Activated CD4-positive, CD25-positive, alpha-beta regulatory T cell treated with anti-CD3 and anti-CD28 coated beads, Interleukin-2, amount 50 U/mL, for 24 hours (primary cell): ENCODE measurements at places on chromosomes 3 and 15.

- no peak for ATAC-seq
Observed at GRCh38 chr15:40427188-40427587, 13.6 kb upstream of the BAHD1 start.

GRCh38 chr3:87792534-87793336 lies 266.1 kb downstream of the CGGBP1 start:
- no peak for ATAC-seq

- no peak for ATAC-seq
Observed at GRCh38 chr15:51071578-51071977, 23.1 kb downstream of the TNFAIP8L3 start.

DNA sequence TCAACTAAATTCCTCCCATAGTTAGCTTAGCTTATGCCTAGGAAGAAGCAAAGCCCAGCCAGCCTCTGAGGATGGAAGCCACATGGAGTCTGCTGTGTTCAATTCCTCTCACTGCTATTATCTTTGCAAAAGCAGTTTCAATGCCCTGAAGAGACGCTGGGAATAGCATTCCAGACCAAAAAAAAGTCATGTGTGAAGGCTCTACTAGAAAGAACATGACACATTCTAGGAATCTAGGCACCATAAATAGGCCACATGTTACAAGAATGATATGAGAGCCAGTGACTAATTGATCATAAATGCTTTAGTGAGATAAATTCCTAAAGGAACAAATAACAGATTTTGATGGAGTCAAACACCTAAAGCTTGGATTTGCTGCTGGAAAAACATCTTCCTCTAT lies 800.8 kb downstream of the TUSC7 start:
- no peak for ATAC-seq

DNA sequence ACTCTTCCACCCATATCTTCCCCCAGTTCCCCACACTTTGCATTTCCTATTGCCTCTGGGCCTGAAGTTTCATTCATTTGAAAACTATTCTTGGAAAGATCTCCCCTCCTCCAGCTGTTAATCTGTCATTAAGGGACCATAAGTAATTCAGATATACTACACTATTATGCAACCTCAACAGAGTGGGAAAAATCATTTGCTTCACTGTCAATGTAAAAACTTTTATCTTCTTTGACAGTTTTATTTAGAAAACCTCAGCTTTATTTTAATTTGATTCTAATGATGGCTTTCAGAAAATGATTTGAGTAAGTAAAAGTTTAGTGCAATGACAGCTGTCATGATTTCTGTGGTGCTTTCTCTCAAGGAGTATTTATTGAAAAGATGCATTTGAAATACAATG lies 435.3 kb upstream of the KCNMB2 start:
- no peak for ATAC-seq

DNA sequence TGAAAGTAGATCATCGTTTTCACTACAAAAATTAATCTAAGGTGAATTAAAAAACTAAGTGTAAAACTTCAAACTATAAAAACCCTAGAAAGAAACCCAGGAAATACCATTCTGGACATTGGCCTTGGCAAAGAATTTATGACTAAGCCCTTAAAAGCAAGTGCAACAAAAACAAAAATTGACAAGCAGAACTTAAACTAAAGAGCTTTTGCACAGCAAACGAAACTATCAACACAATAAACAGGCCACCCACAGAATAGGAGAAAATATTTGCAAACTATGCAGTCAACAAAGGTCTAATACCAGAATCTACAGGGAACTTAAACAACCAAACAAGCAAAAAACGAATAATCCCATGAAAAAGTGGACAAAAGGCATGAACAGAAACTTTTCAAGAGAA lies 302.0 kb downstream of the CHST2 start:
- ATAC-seq = no peak

GRCh38 chr3:72990701-72991395 lies 5.8 kb upstream of the PPP4R2 start:
- ATAC-seq = peak; percentile 30

DNA sequence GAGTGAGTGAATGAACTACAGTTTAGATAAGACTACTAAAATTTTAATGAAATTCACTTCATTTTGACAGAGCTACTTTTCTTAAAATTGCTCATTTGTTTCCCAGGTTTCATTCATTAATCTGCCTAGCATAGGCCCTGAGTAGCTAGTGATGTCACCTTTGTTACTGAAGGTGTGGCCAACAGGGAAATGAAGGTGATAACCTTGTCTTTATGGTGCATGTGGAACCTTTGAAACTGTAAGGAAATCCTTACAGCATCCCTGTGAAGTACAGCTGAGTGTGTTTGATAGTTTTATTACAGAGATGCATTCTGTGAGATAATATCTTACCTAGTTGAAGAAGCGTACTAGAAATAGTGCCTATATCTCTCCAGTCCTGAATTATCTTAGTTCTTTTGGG lies 112.9 kb downstream of the AKAP13 start:
- ATAC-seq = no peak

DNA sequence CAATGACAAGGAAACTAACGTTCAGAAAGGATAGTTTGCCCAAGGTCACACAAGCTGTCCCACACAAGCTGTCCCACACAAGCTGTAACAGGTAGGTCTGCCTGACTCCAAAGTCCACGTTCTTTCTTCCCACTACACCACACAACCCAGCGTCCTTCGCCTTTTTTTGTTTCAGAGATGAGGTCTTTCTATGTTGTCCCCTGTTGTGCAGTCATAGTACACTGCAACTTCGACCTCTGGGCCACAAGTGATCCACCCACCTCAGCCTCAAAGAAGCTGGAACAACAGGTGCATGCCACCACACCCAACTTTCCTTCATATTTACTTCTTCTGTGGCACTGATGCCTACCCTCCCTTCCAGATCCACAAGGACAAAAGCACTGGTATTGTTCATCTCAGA lies 21.4 kb downstream of the MB21D2 start:
- ATAC-seq = no peak

- no peak for ATAC-seq
Observed at GRCh38 chr15:68487087-68487843, 55.3 kb upstream of the ITGA11 start.

DNA sequence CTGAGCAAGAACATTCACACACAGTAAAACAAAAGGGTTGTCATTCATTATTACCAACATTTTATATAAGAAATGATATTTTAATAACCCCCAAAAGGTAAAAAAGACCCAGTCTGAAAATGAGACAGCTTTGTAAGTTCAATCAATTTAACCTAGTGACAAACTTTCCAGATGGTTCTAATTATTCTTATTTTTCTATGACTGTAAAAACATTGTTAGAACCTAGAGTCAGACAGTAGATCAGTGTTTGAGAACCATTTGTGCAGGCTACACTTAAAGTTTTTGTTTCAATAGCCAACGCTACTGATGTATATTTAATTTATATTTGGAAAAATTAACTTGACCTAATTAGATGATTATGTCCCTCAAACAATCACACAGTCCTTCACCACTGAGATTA lies 708.4 kb upstream of the CBLB start:
- no peak for ATAC-seq

DNA sequence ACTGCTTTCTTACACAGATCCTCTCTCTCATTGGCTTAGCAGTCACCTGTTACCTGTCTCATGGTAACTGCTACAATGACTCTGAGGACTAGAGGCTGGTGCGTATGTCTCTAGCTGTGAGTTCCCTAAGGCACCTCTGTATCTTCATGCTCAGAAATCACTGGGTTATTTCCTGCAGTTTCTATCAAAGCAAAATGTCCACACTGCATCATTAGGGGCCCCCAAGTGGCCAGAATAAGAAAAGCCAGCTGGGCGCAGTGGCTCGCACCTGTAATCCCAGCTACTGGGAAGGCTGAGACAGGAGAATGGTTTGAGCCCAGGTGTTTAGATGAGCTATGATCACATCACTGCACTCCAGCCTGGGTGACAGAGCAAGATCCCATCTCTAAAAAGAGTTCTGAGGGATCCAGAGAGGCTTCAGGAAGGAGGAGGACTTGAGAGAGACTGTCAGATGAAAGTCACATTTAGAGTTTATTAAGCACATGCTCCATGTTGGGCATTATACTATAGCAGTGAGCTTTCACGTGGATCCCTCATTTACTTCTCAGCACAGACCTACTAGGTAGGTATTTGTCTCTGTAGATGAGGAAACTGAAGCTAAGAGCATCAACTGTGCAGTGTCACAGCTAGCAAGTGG lies 2.3 kb upstream of the VPS18 start:
- ATAC-seq = no peak

DNA sequence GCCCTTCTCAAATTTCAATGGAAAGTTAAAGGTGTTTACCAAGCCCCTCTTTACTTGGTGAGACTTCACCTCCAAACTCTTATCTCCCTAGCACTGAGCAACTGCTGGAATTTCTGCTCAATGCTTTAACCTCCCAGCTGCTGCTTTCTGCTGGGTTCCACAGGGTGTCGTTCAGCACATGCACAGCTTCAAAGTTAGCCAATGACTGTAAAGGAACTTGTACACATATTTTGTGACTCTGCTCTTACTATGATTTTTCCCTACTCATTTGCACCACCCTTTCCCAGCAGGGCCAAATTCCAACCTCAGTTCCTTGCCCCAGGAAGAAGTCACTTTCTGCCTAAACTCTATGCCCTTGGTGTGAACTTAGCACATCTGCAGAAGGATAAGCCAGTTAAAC lies 89.7 kb downstream of the ULK4 start:
- no peak for ATAC-seq

DNA sequence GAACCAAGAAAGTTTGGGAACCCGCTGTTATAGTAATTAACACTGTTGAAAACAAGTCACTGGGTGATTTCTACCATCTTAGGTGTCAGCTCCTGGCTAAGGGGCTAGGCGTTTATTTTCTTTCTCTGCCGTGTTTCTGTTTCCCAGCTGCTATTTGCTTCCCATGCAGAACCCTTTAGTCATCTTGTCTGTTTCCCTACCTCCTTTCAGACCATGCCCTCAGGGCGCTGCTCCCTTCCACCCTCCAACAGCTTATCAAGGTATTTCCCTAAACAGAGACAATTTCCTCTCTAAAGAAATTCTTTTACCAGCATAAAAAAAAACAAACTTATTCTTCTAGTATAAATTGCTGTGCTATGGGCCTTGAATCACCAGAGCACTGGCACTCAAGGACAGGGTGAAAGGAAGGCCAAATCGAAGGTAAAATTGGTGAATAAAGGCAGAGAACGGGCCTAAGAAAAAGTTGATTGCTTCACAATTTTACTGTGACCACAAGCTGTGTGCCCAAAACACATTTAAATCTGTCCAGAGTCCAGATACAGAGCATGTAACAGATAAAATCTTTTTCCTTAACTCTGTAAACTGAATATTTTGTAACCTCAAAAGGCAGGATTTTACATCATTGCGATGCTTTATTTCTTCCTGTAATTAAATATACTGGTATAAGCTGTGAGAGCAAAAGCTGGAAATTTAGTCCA lies 319.2 kb downstream of the ZNF621 start:
- no peak for ATAC-seq

GRCh38 chr3:56347219-56347871 lies 120.9 kb downstream of the ERC2 start:
- no peak for ATAC-seq

GRCh38 chr3:46717447-46718231 lies at the start of gene PRSS50:
PRSS50 (minus strand) TSS chr3:46717869; CDS start chr3:46717824, 45 bp downstream.
- peak; percentile 31 for ATAC-seq

- no peak for ATAC-seq
Observed at GRCh38 chr15:78944202-78944625, 632 bp downstream of the CTSH start.

- peak; percentile 37 for ATAC-seq
Observed at GRCh38 chr3:177742273-177742672, 545.0 kb upstream of the TBL1XR1 start.

DNA sequence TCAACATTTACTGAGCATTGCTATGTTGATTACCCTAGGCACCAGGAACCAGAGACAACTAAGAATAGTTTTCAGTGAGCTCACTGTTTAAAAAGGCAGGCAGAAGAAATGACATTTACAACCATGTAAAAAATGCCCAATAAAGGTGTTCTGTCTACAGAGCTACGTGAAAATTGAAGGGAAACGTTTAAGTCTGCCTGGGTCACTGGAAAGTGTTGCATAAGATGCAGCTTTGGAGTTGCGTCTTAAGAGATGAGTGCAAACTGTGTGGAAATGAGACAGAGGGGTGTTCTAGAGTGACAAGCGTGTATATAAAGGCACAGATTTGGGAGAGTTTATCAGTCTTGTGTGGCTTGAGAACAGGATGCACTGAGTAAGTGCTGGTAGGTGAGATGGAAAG lies 278.7 kb upstream of the GOLGA6L4 start:
- no peak for ATAC-seq

GRCh38 chr15:40087991-40088928 lies 20.4 kb downstream of the BMF start:
- ATAC-seq = no peak

- no peak for ATAC-seq
Observed at GRCh38 chr3:16168211-16168610, 6.3 kb upstream of the GALNT15 start.

DNA sequence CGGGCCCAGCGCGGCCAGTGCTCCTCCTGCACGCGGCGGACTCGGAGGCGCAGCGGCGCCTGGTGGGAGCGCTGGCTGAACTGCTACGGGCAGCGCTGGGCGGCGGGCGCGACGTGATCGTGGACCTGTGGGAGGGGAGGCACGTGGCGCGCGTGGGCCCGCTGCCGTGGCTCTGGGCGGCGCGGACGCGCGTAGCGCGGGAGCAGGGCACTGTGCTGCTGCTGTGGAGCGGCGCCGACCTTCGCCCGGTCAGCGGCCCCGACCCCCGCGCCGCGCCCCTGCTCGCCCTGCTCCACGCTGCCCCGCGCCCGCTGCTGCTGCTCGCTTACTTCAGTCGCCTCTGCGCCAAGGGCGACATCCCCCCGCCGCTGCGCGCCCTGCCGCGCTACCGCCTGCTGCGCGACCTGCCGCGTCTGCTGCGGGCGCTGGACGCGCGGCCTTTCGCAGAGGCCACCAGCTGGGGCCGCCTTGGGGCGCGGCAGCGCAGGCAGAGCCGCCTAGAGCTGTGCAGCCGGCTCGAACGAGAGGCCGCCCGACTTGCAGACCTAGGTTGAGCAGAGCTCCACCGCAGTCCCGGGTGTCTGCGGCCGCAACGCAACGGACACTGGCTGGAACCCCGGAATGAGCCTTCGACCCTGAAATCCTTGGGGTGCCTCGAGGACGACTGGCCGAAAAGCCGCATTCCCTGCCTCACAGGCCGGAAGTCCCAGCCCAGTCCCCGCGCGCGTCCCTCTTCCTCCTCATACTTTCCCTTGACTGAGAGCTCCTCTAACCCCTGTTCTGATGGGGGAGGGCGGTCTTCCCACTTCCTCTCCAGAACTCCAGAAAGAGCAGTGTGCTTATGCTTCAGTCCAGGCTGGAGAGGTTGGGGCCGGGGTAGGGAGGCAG lies 1.4 kb upstream of the IL17RC start:
- ATAC-seq = peak; percentile 11

DNA sequence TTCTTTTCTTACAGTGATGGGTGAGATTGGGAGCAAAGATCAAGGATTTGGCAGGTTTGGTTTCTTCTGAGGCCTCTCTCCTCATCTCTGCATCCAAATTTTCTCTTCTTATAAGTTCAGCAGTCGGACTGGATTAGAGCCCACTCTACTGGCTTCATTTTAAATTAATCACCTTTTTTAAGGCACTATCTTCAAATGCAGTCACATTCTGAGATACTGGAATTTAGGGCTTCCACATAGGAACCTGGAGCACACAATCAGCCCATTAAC lies 56.5 kb upstream of the PLSCR4 start:
- ATAC-seq = no peak

- ATAC-seq = no peak
Observed at GRCh38 chr3:52406791-52407510, 38.0 kb downstream of the SEMA3G start.
